NCI-H2171 treated with DMSO at 0.1 percent for 48 hours (cell line): ENCODE measurements at places on chromosomes 2 and 18.

DNA sequence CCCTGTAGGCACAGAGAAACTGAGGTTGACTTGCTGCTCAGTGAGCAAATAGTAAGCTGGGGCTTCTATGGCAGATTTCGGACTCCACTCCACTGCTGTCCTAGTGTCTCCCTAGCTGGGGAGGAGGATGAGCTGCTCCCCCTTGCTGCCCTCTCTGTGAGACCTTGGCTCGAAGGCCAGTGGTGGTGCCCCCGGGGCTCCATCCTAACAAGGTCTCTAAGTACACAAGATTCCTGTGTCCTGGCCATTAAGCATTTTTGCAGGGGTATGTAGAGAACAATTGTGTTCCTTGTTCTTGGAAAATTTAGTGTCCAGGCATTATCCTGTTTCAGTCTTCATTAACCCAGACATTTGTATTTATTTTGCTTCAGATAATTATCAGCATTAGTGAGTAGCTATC is 21.3 kb upstream of the BCL2L11 start:
- no peak for DNase-seq

DNA sequence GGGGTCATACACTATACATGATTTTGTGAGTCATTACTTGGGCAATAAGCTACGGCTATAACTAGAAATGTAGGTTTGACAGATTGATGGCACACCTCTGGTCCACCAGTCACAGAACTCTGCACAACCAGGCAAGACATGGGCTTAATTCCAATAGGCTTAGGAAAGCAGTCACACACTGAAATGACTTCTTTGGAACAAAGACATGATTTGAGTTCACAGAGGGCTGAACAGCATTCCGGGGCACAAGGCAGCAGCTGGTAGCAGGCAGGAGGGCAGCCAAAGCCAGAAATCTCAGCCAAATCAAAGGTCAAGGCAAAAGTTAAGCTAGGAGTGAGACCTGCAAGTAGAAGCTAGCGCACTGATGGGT is 27.4 kb downstream of the FABP1 start:
- DNase-seq, result no peak

DNA sequence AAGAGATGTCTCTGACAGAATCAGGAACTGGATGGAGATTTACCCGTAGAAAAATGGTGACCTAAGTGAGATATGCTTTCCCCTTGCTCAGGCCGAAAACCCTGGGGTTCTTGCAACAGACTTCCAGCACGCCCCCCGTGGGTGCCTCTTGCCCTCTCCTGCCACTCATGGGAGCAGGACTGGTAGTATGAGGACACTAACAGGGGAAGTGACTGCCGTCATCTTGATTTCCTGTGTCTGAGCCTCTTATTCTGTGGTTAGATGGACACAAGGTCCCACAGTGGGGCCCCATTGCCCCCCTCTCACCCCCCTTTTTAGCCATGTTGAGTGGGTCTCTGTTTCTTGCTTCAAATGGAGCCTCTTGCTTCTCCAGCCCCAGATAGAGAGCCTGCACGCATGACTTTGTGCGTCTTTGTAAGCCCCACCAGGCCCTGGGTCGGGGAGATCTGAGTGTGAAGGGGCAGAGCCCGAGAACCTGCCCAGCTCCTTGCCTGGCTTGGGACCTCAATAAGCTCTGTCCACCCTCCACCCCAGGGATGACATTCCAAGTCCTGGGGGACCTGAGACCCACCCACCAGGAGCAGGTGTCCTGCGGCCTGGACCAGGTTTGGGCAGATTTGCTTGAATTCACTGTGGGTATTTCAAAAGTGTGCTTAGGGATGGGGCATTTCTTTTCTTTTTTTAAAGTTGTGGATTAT is 12.6 kb downstream of the GNLY start:
- DNase-seq, result no peak

DNA sequence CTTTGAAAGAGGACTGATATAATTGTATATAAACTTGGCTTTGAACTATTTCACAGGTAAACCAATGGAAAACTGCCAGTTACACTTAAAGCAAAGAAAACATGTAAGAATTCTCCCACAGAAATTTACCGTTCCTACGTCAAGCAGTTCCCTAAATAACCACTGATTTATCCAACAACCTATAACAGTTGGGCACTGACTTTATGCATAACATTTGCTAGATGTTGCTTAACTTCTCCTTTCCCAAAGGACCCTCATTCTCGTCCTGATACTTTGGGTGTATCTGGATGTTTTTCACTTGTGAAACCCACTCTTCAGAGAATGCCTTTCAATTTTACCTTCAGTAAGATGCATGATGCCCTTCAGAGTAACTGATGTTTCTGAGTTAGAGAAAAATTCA is 43.8 kb downstream of the STAT1 start:
- DNase-seq, result no peak

DNA sequence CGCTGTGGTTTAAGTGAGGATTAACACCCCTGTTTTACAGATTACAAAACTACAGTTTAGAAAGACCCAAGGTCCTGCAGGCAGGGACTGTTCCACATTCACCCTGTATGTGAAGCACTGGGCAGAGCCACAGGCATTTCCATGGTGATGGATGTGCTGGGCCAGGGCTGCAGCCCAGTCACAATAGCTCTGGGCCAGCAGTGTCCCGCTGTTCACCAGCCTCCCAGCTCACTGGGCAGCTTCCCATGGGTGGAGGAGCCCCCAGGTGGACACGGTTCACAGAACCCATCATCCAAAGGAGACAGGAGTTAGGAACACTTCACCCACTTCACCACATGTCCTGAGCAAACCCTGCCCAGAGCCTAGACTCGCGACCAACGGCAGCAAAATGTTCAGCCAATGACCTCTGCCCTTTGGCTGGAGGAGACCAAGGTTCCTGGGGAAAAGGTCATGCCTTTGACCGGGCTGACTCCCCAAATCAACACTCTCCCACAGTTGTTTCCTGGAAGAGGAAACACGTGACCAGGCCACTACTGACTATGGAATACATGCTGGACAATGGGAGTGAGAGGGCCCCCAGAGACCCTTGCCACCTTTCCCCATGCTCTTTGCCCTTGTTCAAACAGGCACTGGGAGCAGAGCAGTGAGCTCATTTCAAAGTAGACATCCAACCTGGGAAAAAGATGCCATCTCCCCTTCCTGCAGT is 28.0 kb upstream of the SLC35F6 start:
- no peak for DNase-seq

- DNase-seq, result no peak
Measured at GRCh38 chr18:76364282-76365259, 130.5 kb downstream of the ZNF516 start.

- DNase-seq, result no peak
Measured at GRCh38 chr2:24111407-24111901, 11.7 kb downstream of the PFN4 start.

DNA sequence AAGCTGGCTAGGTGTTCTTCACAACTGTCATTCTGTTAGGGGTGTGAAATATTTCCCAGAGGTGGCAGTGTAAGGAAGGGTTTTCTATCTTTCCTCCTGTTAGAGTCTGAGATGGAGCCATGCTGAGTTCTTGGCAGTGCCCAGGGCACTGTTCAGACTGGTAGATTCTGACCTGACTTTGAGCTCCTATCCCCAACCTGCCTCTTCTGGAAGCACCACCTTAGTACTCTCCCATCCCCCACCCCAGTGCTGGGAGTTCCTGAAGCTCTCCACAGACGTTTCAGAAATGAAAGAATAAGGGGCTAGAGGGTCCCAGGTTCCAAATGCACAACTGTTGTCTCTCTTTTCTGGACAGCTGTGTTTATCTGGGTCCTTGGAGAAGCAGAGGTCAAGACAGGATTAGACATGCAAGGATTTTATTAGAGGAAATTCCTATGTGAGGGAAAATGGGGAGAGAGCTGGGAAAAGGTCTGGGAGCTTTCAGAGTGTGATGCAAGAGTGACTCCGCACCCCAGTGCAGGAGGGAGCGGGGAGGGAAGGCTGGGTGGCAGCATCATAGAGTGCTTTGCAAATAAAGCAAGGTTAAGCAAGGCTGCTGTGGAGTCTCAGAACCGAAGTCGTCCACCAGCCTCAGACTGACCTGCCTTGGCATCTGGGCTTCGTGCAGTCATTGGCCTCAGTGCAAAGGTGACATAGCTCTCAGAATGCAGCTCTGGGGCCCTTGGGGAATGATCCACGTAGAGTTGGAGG is 75.5 kb downstream of the SLC4A3 start:
- DNase-seq, result no peak

GRCh38 chr2:64311948-64312621 is 141.9 kb upstream of the LGALSL start:
- DNase-seq, result peak; percentile 54

GRCh38 chr2:103873716-103874351 is 980.1 kb upstream of the POU3F3 start:
- DNase-seq, result no peak

DNA sequence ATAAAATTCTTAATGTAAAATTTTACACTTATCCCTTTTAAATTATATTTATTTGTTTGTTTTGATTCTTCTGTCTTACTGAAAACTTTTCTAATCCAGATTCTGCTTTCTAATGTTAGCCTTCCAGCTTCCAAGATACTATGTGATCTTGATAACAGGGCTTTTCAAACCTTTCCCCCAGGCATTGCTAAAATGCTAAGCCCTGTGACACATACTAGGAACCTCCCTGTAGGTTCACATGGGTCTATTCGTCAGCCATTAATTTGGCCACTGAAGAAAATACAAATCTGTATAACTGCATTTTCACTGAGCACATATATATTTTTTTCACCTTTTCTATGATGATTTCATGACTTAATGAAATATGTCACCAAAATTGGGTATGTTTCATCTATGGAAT is 92.8 kb upstream of the MAP4K3 start:
- no peak for DNase-seq

GRCh38 chr2:54672590-54673456 is 50.6 kb upstream of the EML6 start:
- no peak for DNase-seq

DNA sequence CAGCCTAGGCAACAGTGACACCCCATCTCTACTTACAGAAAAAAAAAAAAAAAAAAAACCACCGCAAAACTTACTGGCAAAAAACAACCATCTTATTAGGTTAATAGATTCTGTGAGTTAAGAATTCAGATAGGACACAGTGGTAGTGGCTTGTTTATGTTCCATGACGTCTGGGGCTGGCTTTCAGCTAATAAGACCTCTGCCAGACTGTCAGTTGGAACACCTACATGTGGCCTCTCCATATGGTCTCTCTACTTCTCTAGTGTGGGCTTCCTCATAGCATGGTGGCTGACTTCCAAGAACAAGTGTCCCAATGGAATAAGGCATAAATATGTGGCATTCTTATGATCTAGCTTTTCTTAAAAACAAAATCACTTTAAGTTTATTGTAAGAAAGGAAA is 94.0 kb upstream of the OTX1 start:
- DNase-seq, result peak; percentile 96

DNA sequence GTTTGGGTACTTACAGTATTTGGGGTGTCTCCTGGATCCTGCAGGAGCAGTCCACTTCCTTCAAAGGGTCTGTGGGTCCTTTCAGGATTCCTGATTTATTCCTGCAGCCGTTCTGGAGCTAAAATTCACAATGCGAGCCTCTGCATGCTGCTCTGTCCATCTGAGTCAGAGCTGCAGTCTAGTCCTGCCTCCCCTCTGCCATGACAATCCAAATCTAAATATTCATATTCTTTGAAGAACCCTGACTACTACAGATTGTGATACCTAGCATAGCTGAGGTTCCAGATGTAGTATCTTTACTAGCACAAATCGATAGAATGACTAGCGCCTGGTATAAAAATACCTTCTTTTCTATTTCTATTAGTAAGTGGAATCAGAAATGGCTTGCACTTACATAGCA is 31.3 kb upstream of the GAREM1 start:
- no peak for DNase-seq

GRCh38 chr2:133602538-133602937 is 34.3 kb upstream of the NCKAP5 start:
- DNase-seq, result no peak

DNA sequence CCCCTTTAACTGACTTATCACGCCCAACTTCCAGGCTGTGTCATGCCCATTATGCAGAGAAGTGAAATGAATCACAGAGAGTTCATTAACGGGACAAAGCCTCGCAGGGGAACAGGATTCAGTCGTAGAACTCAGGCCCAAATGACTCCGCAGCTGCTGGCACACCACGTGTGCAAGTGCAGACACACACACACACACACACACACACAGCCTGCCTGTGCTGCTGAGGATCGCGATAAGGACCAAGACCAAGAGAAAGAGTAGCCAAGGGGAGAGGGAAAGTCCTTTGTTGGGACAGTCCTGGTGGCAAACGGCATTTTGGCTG is 90.0 kb upstream of the TAF1B start:
- DNase-seq, result no peak

DNA sequence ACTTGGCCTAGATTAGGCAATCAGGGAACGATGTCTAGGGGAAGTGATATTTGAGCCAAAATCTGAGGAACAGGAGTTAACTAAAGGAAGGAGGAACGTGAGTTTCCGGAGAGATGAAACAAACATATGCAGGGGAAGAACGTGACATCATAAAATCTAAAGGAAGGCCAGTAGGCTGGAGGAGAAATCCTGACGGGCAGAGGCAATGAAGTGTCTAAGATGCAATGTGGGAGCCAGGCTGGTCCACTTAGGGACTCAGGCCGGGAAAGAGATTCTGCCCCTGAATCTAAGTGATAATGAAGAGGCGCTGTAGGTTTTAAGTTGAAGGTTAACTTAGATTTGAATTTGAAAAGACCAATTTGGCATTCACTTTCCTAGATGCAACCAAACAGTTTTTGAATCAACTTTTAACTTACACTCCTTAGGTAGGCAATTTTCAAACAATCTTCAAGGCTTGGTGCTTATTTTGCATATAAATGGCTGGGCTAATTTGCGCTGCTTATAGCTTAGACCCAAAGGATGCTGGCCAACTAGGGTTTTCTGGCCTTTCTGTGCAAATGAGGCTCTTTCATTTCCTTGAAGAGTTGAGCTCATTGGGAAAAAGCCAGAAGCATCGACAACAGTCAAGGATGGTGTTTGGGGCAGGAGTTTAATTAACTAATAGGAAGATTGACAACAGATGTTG is 221.7 kb downstream of the SOX11 start:
- no peak for DNase-seq

DNA sequence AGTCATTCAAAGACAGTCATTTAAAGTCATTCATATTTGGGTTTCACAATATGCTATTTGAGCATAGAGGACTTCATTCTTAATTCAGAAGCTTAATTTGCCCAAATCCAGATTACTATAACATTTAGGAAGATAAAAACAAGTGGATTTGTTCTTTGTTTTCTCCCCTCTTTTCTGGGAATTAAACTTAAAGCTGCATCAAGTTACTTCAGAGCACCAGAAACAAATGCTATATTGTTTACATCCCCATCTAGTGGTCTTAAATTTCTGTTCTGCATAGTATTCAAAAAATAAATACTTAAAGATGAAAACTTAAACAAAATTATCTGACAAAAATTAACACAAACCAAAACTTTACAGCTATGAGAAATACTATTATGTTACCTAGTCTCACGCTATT is 34.7 kb upstream of the MARCHF7 start:
- no peak for DNase-seq

DNA sequence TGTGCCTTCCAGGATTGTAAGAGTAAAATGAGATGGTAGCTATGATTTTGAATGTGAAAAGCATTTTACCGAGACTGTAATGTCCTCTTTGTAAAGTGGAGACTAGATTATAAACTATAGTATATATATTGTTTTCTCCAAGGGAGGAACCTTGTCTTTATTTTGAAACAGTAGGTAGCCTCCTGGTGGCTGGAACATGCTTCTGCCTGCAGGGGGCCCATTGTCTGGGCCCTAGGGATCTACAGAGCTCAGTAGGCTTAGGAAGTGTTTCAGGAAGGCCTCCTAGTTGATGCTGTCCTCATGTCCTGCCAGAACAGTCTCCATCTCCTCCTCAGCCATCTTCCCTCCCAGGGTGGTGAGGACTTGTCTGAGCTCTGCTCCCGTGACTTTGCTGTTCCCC is 3.0 kb downstream of the PIKFYVE start:
- no peak for DNase-seq

GRCh38 chr2:53509831-53510388 is 257.7 kb upstream of the CHAC2 start:
- DNase-seq, result no peak
